Thymus (tissue), 14 donors: ENCODE measurements at places on chromosomes 7 and 10. TPM values are rescaled to one million over a fixed set of nuclear protein-coding genes. Genes with fewer than 3 reads are reported as not detected.

DNA sequence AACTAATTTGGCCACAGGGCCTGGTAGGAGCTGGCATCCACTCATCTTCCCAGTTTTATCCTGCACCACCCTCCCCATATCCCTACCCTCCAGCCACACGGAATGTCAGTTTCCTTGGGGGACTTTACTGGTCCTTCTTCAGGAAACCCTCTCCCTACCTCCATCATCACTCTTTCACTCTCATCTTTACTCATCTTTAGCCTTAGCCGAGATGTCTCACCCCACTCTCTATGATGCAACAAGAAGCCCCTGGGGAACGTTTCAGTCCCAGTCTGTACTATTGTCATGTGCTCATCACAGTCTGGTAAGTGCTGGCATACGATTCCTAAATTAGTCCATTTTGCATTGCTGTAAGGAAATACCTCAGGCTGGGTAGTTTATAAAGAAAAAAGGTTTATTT is 34.9 kb upstream of the TMEM248 start:
- DNase-seq = no peak
- H3K36me3 ChIP-seq = no peaks in the 10 kb centered on the region
- H3K4me1 ChIP-seq = no peaks in the 10 kb centered on the region
- no peaks in the 10 kb centered on the region for H3K27me3 ChIP-seq

DNA sequence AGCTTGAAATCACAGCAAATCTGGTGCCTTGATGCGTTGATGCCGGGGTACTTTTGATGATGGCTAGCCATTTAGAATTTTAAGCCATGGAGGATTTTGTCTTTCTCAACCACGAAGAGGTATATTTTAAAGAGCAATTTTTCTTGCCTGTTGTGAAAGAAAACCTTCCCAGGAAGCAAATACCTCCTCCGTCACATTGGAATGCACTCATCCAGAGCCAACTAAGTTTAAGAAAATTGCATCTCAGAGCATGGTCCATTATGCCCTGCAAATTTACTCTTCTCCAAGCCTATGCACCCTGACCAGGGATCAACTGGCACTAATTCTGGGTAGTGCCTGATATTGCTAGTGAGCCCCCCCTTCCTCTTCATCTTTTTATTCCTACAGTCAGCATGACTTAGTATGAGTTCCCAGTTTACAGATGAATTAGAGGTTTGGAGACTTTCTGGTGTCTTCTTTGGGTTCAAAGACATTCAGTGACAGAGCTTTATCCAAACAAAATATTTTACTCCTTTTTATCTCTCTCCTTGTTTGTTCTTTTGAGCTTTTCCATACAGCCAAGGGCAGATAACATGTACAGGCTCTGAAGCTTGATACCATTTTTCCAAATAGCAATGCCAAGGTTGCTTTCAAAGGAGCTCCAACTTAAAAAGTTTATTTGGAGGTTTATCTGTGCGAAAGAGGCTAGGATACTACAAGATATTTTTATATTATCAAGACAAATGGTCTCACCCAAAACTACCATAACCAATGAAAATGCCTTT is 56.6 kb upstream of the ANK3 start:
- H3K4me1 ChIP-seq = peaks cover 3% of the 10 kb centered on the region
- no peak for DNase-seq
- no peak overlapping the region for H3K27ac ChIP-seq
- no peaks in the 10 kb centered on the region for H3K27me3 ChIP-seq
- H3K36me3 ChIP-seq = no peaks in the 10 kb centered on the region

- no peaks in the 10 kb centered on the region for H3K27me3 ChIP-seq
- no peaks in the 10 kb centered on the region for H3K4me1 ChIP-seq
- DNase-seq = no peak
- H3K36me3 ChIP-seq = no peaks in the 10 kb centered on the region
These were observed 109.4 kb downstream of the SLC25A13 start for GRCh38 chr7:96212474-96212873.

DNA sequence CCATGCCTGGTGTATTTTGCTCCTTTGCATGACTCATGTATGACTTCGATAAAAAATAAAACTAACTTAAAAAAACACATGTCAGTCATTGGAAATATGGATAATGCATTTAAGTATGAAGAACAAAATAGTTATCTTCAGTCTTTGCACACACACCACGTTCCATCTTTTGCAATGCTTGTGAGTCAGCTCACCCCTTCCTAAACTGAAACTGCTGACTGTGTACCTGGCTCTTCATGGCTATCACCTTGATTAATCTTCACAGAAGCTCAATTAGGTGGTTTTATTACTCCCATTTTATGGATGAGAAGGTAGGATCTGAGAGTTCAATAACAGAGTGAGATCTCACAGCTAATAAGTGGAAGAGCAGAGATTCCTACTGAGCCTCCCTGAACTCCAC is 79.5 kb downstream of the CARD11 start:
- no peak for DNase-seq
- H3K4me3 ChIP-seq = no peak overlapping the region
- H3K36me3 ChIP-seq = no peaks in the 10 kb centered on the region
- H3K4me1 ChIP-seq = peaks cover 13% of the 10 kb centered on the region
- H3K27ac ChIP-seq = no peak overlapping the region

- H3K27ac ChIP-seq = no peak overlapping the region
- DNase-seq = no peak
- H3K4me1 ChIP-seq = no peaks in the 10 kb centered on the region
- no peaks in the 10 kb centered on the region for H3K27me3 ChIP-seq
- H3K4me3 ChIP-seq = no peak overlapping the region
These were observed 362.5 kb downstream of the ARL4A start for GRCh38 chr7:13049946-13050345.

DNA sequence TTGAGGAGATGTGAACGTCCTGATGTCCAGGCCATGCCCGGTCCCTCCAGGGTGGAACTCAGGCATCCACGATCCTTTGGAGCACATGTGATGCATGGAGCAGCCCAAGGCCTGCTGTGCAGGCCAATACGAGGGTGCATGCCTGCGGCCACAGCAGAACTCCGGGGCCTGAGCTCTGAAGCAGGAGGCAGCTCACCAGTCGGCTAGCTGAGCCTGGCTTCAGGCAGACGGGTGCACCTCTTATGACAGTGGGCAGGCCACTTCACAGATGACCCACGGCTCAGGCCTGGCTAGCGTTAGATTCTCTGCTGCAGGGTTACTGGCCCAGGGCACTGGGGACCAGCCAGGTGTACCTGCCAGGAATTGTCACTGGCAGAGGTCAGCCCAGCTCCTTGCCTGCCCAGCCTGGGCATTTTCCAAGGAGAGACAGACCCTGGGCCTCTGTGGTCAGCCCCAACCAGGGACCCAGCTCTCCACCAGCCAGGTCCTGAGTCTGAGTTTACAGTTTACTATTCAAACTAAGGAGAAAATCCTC is 29.6 kb upstream of the INPP5A start:
- H3K4me3 ChIP-seq = no peak overlapping the region
- H3K4me1 ChIP-seq = no peaks in the 10 kb centered on the region
- no peak overlapping the region for H3K27ac ChIP-seq
- no peaks in the 10 kb centered on the region for H3K27me3 ChIP-seq

GRCh38 chr10:110725801-110726630 is 81.9 kb downstream of the RBM20 start:
- DNase-seq = no peak
- no peak overlapping the region for H3K4me3 ChIP-seq
- no peaks in the 10 kb centered on the region for H3K27me3 ChIP-seq
- no peak overlapping the region for H3K27ac ChIP-seq

DNA sequence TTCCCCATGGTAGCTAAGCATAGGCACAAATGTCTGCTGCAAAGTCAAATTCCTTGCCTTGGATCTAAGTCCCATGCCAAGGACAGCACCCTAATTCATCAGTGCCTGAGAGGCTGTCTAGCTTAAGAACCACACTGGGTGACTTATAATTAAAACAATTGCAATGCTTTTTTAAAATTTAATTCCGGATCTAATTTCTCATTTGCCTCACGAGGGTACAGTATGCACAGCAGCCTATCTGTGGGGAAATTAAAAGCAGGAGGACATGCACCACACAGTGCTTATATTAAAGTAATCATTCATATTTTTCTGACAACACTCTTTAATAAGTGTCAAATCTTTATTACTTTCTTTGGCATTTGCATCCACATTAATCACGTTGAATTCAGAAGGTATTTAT is 378.8 kb downstream of the GPAM start:
- H3K27ac ChIP-seq = no peak overlapping the region
- H3K27me3 ChIP-seq = no peaks in the 10 kb centered on the region
- no peaks in the 10 kb centered on the region for H3K4me1 ChIP-seq
- H3K4me3 ChIP-seq = no peak overlapping the region
- no peaks in the 10 kb centered on the region for H3K36me3 ChIP-seq
- no peak for DNase-seq

The SLC18A3 gene
- not detected for total RNA-seq

The ANXA8L1 gene
- 8.6 TPM for total RNA-seq

The CCDC172 gene
- 0.05 TPM for total RNA-seq

The COL1A2 gene
- 55.3 TPM for total RNA-seq

The HKDC1 gene
- 15.3 TPM for total RNA-seq

The VIPR2 gene
- total RNA-seq = 6.9 TPM

The AKR1C8 gene
- total RNA-seq = 0.09 TPM

The GPR26 gene
- total RNA-seq = 0.09 TPM
